CD4-positive, alpha-beta T cell treated with Interferon gamma for 1 hour (primary cell): ENCODE measurements at places on chromosomes 1 and 21.

- DNase-seq = no peak
Measured at GRCh38 chr1:154329152-154329521, 3.8 kb downstream of the ATP8B2 start.

DNA sequence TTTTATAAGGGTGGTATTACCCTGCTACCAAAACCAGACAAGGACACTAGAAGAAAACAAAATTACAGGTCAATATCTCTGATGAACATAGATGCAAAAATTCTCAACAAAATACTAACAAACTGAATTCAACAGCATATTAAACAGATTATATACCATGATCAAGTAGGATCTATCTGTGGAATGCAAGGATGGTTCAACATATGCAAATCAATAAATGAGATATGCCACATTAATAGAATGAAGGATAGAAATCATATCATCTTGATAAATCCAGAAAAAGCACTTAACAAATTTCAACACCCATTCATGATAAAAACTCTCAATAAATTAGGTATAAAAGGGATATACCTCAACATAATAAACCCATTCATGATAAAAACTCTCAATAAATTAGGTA, 24.3 kb upstream of the MYBPHL start:
- DNase-seq = no peak

DNA sequence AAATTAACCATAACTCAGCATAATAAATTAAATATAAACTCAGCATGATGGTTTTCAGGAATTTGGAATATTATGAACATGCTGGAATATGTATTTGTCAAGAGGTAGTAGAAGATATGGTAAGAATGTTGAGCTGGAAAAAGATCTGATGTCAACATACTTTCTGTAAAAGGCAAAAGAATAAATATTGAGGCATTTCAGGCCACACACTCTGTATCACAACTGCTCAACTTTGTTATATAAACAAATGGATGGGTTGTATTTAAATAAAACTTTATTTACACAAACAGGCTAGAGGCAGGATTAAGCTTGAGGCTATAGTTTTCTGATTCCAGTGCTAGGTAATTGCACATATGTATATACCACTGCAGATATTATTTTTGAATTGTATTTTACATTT, 1409.4 kb downstream of the MRPL39 start:
- DNase-seq = no peak

DNA sequence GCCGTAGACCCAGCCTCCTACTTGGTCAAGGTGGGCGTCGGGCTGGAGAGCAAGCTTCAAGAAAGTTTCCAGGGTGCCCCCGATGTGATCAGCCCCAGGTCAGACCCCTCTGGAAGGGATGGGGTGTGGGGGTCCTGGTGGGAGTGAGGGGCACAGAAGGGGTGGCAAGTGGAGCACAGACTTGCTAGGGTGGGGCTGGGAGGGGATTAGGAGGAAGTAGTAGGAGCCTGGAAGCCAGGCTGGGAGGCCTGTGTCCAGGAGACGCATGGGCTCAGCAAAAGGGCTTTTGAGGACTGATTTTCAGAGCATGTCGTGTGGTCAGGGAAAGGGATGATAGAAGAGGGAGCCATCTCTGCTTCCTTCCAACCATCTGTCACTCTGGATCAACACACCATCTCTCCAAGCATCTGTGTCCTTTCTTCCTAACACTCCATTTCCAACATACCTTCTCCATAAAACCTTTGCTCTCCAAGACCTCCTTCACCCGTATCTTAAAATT, 8.5 kb downstream of the TRIM46 start:
- no peak for DNase-seq

- no peak for DNase-seq
Measured at GRCh38 chr1:225942574-225942973, 1.6 kb upstream of the LEFTY2 start.

- DNase-seq = no peak
Measured at GRCh38 chr1:90000934-90001676, 6.2 kb downstream of the ZNF326 start.

DNA sequence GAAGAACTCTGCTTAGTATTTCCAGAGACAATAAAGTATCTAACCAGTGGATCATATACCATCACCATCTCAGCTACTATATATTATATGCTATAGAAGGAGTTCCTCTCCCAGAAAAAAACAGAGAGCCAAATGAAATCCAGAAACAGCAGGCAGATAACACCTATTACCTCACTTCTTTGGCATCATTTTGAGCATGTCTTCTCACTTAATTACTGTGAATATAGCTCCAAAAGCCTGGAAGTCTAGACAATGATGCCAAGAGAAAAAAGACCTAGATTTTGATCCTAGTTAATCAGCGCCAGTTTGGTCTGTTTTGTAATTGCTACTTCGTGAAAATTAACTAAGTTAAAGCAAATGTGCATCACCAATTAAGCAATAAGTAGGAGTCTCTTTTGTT, 131.3 kb downstream of the EIF4G3 start:
- no peak for DNase-seq

- no peak for DNase-seq
Measured at GRCh38 chr21:25501462-25501861, 105.8 kb downstream of the MRPL39 start.

DNA sequence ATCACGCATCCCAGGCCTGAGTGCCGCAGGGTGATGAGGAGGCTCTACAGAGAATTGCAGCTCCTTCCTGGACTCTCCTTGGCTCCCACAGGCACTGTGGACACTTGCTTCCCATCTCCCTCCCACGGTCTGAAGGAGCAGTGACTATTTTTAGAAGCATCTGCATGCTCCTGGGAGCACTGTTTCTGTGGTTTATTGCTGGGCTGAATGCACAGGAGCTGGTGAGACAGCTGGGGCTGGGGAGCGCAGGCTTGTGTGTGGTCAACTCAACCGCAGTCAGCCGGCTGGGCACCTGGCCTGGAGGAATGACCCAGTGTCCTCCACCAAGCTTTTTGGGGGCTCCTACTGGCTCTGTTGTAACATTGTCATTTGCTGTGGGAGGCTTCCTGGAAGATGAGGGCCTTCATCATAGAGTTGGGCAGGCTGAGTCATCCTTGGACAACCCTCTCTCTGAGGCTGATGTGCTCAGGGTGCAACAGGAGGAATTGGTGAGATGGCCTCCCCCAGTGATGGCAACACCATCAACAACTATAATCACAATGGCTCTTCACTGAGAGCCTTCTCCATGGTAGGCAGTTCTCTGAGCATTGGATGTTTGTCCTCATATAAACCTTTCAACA, 1.7 kb downstream of the NFASC start:
- DNase-seq = no peak

GRCh38 chr1:158153746-158154444, 26.8 kb upstream of the CD1D start:
- no peak for DNase-seq
